ENCODE measurements at places on chromosomes 16 and 17. TPM values are rescaled to one million over a fixed set of nuclear protein-coding genes. Genes with fewer than 3 reads are reported as not detected.

Gene SLC16A5
- total RNA-seq = 19.5 TPM

Gene SSTR5
- total RNA-seq = not detected

- no peak for DNase-seq
These were observed 81.7 kb downstream of the MRM3 start for GRCh38 chr17:863880-864279.

DNA sequence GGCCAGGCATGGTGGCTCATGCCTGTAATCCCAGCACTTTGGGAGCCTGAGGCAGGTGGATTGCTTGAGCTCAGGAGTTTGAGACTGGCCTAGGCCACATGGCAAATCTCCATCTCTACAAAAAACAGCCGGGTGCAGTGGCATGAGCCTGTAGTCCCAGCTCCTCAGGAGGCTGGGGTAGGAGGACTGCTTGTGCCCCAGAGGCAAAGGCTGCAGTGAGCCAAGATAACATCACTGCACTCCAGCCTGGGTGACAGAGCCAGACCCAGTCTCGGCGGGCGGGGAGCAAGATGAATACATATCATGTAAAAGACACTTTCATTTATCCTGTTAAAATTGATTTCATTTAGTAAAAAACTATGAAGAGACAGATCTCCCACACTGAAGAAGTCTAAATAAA is 54.6 kb downstream of the CREBBP start:
- DNase-seq = no peak

- DNase-seq = no peak
These were observed 54.3 kb downstream of the N4BP1 start for GRCh38 chr16:48555597-48556242.
